ENCODE measurements at places on chromosomes 12 and 14. TPM values are rescaled to one million over a fixed set of nuclear protein-coding genes. Genes with fewer than 3 reads are reported as not detected.

Gene ADCY6
- total RNA-seq, result 48.9 TPM

Gene SERPINA3
- total RNA-seq, result 1.3 TPM

Gene HAL
- total RNA-seq, result under 0.01 TPM

Gene TEAD4
- total RNA-seq, result 3.4 TPM

Gene PTPRQ
- total RNA-seq, result 0.38 TPM

Gene OASL
- total RNA-seq, result 0.56 TPM

Gene RCOR1
- total RNA-seq, result 10.4 TPM

Measured in regular cardiac myocyte (primary cell).